MG63 (cell line): ENCODE measurements at places on chromosomes 2 and 18. TPM values are rescaled to one million over a fixed set of nuclear protein-coding genes. Genes with fewer than 3 reads are reported as not detected.

Gene CD302
- total RNA-seq = 4.4 and 8.9 TPM in 2 replicates

Gene PLGLB1
- total RNA-seq = 5.0 TPM in 1 of 2 replicates, not detected in the other

Gene DYNAP
- total RNA-seq = not detected in 2 replicates

Gene GKN2
- total RNA-seq = not detected in 2 replicates
